WTC11 (cell line): ENCODE measurements at places on chromosomes 11 and 22. TPM values are rescaled to one million over a fixed set of nuclear protein-coding genes. Genes with fewer than 3 reads are reported as not detected.

DNA sequence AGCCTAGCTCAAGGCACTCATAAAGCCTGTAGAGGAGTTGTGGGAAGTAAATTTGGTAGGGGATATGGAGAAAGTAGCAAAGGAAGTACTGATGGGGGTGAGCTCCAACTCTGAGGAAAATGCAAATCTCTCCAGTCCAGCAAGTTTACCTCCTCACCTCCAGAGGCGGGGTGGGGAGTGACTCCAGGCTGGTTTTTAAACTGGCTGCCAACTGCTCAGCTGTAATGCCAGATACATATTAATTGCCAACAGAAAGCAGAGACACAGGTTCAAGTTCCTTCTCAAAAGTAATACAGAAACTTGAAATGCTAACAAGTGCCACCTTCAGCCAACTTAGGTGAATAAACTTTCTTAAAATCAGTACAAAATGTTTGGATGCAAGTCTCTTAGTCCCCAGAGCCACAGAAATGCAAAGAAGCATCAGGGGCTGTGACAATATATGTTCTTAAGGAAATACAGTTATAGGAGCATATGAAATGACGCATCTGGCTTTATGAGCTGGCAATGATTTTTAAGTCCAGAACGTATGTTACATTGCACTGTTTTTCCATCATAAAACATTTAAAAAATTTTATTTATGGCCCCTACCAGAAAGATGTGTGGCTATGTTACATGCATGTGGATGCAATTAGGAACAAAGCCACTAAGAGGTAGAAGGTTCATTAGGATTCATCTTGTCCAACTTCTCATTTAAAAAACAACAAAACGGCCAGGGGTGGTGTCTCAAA lies 436.4 kb upstream of the CCDC90B start:
- H3K4me1 ChIP-seq = peaks cover 74% of the 10 kb centered on the region
- H3K27ac ChIP-seq = peak overlapping the region; percentile 90
- H3K36me3 ChIP-seq = peaks cover 6% of the 10 kb centered on the region

INSC gene
- total RNA-seq = 0.44 to 0.76 TPM (median 0.73 TPM) in 3 replicates

DNA sequence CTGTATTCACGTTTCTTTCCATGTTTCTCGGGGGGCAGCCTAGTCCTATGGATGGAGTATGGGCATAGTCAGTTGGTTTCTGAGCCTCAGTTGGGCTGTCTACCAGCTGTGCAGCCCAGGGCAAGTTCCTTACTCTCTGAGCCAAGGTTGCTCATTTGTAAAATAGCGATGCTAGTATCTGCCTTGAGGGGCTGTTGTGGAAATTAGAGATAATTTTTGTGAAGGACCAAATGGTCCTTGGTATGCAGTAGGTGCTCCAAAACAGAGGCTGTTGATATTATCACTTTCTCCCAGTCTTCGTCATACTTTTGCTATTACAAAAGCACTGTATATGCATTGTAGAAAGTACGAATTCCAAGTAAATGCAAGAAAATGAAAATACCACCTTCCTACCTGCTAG lies 82.7 kb upstream of the MYOD1 start:
- H3K27ac ChIP-seq = no peak overlapping the region
- H3K27me3 ChIP-seq = no peaks in the 10 kb centered on the region; the same call in 1 of the 2 replicates
- no peaks in the 10 kb centered on the region for H3K4me1 ChIP-seq
- no peaks in the 10 kb centered on the region for H3K36me3 ChIP-seq
- H3K4me3 ChIP-seq = no peak overlapping the region

DNA sequence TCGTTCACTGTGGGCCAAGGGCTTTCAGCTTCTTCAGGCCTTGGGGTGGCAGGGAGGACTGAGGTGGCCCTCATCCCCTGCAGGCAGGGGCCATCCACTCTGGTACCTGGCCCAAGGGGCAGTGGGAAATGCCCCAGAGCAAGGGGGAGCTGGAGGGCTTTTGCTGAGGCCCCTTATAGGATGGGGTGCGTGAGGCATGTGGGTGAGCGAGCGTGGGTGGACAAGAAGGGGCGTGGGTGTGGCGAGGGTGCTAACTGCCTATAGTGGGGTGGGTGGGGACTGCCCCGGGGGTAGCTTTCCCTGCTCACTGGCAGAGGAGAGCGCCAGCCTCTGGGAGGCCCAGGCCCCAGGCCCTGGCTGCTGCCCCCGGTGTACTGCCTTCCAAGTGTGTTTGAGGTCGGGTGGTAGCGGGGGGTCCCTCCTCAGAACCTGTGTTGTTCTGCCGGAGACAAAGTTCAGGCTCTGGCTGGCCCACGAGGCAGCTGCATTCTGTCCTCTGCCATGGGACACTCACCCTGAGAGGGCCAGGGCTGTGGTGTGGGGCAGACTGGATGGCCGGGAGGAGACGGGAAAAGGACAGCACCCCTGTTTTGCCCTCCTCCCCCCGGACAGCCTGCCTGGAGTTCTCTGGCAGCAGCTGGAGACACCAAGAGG lies 3.4 kb downstream of the FLRT1 start:
- H3K27me3 ChIP-seq = peaks cover 93% of the 10 kb centered on the region
- H3K36me3 ChIP-seq = no peaks in the 10 kb centered on the region
- no peak overlapping the region for H3K27ac ChIP-seq

ZNF215 gene
- 13.8 to 15.8 TPM (median 14.1 TPM) in 3 replicates for total RNA-seq

DNA sequence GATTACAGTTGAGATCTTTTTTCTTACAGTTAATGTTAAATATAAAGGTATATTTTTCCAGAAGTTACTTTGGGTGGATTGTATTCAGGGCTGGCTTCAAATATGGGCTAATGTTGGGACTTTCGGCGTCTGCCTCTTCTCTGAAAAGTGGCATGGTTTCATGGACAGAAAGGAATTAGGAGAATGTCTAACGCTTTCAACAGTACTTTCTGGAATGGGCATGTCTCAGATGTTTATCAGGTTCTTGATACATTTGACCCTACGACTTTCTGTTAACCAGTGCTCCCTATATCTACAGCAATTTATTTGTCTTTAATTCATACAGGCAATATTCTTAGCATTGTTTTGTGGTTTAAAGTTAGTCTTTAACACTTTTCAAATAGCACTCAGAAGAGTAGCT lies 33.7 kb downstream of the ZC3H12C start:
- H3K36me3 ChIP-seq = no peaks in the 10 kb centered on the region; the same call in 1 of the 2 replicates
- no peaks in the 10 kb centered on the region for H3K27me3 ChIP-seq
- no peak for DNase-seq
- peaks cover 51% of the 10 kb centered on the region for H3K4me1 ChIP-seq
- H3K4me3 ChIP-seq = no peak overlapping the region
- no peak overlapping the region for H3K27ac ChIP-seq

GRCh38 chr11:100687630-100688395 lies 725 bp downstream of the ARHGAP42 start:
- peaks cover 11% of the 10 kb centered on the region for H3K36me3 ChIP-seq
- H3K4me1 ChIP-seq = peaks cover 62% of the 10 kb centered on the region
- H3K27me3 ChIP-seq = no peaks in the 10 kb centered on the region
- peak overlapping the region; percentile 97 for H3K27ac ChIP-seq

RAPSN gene
- 0.32 to 0.66 TPM (median 0.34 TPM) in 3 replicates for total RNA-seq

CECR2 gene
- total RNA-seq = 110 to 111 TPM (median 110 TPM) in 3 replicates

DNA sequence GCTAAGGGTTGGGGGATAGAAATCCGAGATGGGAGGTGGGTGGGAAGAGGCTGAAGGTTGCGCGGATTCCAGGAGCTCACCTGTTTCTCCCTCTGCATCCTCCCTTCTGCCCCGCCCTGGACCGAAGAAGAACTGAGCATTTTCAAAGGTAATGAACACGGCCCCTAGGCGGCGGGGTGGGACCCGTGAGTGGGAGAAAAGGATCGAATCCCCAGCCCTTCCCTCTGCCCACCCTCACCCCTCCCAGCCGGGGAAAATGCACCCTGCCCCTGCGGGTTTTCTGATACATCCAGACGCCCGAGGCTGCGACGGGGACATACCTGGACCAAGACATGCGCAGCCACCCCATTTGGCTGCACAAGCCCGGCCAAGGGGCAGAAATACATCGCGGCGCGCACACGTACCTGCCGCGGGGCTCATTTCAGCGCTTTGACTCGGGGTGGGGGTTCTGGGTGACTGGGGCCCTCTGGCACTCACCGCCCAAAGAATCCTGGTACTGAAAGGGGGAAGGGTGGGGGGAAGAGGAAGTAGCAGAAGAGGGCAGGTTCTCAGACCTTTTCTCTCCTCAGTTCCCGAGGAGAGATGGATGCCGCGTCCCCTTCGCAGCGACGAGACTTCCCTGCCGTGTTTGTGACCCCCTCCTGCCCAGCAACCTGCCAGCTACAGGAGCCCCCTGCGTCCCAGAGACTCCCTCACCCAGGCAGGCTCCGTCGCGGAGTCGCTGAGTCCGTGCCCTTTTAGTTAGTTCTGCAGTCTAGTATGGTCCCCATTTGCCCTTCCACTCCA lies 6.0 kb downstream of the VSIG2 start:
- H3K27ac ChIP-seq = no peak overlapping the region
- peaks cover 37% of the 10 kb centered on the region for H3K4me1 ChIP-seq

MPPED2 gene
- 2.4 to 4.0 TPM (median 2.6 TPM) in 3 replicates for total RNA-seq

SEC14L6 gene
- 1.6 to 2.0 TPM (median 1.7 TPM) in 3 replicates for total RNA-seq

GRCh38 chr11:62508336-62509058 lies 38.1 kb downstream of the AHNAK start:
- H3K36me3 ChIP-seq = no peaks in the 10 kb centered on the region
- H3K27ac ChIP-seq = peak overlapping the region; percentile 71
- peaks cover 42% of the 10 kb centered on the region for H3K27me3 ChIP-seq
- H3K4me1 ChIP-seq = peaks cover 37% of the 10 kb centered on the region
